ENCODE measurements at places on chromosomes 11 and 22.
A peak's percentile ranks its signal among the peaks of the same experiment; 100 is the strongest.

DNA sequence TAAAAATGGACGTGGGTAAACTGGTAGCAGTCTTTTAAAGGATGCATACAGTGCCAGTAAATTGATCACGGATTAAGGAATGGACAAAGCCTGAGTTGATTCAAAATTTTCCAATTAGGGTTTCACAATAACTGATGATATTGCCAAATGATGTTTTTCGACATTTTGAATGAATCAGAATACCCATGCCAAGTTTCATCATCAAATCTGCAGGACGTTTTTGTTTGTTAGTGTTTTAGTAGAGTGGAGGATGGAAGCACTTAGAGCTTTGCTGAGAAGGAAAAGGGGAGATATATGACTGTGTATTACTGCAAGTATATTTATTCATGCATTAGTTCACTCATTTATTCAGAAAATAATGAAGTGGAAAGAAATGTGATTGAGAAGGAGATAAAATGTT is 78.3 kb downstream of the SLC17A6 start:
- no peak for DNase-seq

GRCh38 chr22:49527611-49528419 is 299.9 kb downstream of the BRD1 start:
- no peak for DNase-seq

DNA sequence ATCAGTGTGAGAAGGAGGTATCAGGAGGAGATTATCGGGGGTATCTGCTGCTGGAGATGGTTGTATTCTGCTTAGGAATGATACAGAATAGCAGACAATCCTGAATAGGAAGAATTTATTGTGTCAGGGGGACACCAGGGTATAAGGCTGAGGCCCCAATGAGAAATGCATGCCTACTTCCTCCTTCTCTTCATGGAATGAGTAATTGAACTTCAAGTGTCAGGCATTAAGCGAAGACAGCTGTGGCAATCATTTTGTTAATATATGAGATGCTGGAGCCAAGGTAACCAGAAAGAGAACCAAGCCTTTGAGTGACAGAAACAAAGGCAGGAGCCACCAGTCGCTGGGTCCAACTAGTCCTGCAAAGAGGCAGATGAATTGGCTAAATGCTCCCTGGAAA is 49.1 kb downstream of the KIRREL3 start:
- DNase-seq = no peak

GRCh38 chr11:125074511-125075241 is 11.6 kb downstream of the SLC37A2 start:
- DNase-seq = no peak

DNA sequence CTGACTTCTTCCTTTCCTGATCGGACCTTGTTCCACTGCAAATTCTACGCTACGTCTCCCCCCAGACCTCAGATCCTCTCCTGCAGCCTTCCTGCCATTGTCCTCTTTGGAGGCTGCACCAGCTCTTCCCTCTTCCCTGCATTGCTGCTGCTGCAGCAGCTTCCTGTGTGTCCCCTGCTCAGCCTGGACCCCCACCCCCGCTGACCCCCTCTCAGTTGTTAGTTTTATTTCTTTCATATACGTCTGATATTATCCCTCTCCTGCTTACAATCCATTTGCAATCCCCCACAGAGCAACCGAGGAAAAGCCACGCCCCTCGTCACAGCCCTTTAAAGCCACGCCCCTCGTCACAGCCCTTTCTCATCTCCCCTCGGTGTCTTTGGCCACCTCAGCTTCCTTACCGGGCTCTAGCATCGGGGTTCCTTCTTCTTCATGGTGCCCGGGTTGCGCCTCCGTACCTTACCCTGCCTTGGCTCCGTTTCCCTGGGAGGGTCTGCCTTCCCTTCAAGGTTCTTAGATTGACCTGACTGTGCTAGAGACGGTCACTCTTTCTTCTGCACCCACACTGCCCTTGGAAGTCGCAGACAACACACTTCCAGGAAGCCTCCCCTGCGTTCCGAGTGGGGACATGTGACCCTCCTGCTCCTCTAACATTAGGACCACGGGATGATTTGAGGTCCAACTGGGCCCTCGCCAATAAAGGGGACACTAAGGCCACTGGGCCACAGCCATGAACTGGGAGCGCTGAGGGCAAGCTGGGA is 4.8 kb downstream of the MRGPRG start:
- DNase-seq = no peak

GRCh38 chr22:21730535-21731308 is 4.9 kb downstream of the YPEL1 start:
- no peak for DNase-seq

DNA sequence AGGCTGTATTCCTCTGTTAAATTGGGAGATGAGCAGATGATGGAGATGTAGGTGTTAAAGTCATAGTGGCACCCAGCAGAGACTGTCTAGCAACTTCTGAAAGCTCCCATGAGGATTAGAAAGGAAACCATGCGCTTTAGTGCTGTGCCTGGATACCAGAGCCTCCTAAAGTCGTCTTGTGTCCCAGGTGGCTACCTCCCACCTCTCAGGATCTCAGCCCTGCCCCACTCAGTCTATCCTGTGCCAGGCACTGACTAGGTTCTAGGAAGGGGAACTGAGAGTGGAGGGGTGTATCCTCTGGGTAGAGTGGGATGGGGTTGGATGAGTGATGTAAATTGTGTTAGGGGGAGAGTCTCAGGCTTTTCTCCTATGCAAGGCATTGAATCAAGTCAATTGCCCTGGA is 60.2 kb downstream of the KIAA1671 start:
- no peak for DNase-seq

DNA sequence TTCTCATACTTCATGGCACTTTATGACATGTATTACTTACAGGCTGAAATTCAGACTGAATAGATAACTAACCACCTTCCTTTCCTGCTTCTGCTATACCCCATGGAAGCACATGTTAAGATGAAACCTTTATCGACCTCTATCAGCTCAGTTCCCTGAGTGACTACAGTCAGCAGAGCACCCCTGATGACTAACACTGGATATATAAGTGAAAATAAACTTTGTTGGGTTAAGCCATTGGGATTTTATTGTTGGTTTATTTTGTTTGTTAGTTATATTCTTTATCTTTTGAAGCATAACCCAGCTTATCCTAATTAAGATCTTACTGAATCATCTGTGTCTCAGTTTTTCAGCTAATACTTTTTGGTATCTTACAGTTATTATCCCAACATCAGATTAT is 23.0 kb upstream of the MAML2 start:
- DNase-seq = no peak

DNA sequence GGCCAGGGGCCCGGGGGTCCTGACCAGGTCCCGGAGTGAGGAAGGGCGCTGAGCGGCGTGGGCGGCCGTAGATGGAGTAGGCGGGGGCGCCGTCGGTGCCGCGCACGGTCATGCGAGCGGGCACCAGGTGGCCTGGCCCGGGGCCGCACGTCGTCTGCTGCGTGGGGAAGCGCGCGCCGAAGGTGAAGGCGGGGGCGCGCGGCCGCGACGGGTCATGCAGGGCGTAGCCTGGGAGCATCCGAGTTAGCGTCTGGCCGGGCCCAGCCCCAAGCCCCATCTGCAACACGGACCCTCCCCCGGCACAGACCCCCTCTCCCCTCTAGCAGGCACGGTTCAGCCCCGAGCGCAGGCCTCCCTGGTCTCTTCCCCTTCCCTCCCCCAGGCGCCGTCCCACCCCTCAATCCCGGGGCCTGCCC is 1.7 kb upstream of the TYMP start:
- DNase-seq = peak; percentile 91

GRCh38 chr11:102115557-102115956 is 5.3 kb downstream of the YAP1 start:
- DNase-seq = no peak

- DNase-seq = no peak
Measured at GRCh38 chr22:49574205-49574880, 253.3 kb downstream of the BRD1 start.

DNA sequence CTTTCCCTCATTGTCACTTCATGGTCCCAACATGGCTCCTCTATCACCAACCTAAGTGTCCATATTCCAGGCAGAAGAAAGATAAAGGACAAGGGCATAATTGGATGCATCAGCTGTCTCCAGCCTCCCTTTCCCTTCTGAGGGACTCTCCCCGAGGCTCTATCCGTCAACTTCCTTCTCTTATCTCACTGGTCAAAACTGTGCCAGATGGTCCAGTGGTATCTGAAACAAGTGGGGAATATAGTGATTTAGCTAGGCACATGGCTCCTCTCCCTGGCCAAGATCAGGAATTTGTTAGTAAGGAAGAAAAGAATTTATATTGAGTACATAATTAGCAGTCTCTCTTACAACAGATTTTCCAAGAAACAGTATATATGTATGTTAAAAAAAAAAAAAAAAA is 12.6 kb upstream of the SPON1 start:
- no peak for DNase-seq

DNA sequence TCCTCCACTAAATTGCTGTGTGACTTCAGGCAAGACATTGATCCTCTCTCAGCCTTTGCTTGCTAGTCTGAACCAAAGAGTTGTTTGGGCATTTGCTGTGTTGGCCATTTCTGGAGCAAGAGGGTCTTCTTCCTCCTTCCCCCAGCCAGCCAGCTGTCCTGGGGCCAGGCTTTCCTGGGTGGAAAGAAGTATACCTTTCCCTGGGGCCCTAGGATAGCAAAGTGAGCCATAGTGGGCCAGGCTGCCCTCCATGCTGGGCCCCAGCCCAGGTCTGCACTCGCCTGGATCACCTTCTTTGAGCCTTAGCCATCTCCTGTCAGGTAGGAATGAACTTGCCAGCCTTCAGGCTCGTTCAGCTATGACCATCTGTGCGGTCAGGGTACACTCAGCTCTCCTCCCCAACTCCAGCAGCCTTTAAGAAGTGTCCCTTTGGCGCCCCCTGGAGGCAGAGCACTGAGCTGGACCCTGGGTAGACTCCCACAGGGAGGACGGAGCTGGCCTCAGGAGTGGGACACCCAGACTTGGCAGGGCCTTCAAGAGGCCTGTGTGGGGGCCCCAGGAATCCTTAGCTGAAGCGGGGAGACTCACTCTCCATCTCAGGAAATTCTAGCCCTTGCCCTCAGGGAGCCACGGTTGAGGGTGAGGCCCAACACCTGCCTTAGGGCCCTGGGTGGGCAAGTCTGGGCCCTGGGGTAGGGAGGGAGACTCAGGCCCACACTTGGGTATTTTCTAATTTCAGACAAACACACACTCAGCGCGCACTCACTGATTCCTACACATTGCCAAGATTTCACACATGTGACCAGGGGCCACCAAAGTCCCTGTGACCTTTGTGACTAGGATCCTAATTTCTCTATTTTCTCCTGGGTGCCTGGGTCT is 35.6 kb upstream of the TPBGL start:
- DNase-seq = peak; percentile 79

- DNase-seq = peak; percentile 71
Measured at GRCh38 chr22:46542011-46542985, 4.9 kb upstream of the CELSR1 start.

DNA sequence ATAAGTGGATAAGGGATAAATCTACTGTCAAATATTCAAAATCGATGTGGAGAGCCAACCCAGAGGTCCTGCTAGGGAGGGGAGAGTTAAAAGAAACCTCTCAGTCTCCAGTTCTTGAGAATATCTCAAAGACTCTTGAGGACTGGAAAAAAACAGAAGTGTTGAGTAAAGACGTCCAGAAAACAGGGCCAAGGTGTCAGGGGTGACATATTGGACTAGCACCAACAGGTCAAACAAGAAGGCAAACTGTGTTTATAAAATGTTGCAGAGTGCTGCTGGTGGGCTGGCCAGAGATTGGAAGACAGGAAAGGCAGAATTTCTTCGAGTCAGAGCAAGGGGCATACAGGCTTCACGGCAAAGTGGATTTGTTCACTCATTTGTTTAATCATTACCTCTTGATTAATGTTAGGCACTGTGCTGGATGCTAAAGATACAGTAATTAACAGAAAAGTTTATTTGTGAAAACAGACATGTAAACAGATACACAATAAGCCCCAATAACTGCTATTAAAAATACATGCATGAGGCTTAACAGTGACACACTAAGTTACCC is 33.7 kb upstream of the SMPD1 start:
- DNase-seq = no peak

- peak; percentile 26 for DNase-seq
Measured at GRCh38 chr11:74094393-74094792, 76.4 kb downstream of the C2CD3 start.

DNA sequence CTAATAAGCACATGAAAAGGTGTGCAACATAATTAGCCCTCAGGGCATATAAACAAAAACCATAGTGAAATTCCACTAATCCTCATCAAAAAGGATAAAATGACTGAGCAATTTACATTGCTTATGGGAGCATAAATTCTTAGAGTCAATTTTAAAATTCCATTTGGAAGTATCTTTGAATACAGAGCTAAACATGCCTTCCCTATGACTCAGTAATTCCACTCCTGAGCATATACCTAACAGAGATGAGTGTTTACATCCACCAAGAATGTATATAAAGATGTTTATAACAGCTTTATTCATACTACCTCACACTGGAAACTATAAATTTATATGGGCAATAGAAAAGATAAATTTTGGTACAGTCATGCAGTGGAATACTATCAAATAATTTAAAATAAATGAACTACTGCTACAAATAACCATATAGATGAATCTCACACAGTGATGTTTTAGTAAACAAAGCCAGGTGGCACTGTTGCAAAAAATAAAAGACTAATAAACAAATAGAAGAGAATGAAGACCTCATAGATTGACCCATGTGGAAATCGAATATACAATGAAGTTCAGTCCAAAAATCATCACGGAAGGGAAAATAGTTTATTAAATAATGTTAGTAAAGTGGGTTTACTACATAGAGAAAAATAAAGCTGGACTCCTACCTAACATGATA is 8.2 kb upstream of the OR2D2 start:
- DNase-seq = peak; percentile 66

- DNase-seq = no peak
Measured at GRCh38 chr11:133842053-133842452, 3.3 kb downstream of the SPATA19 start.

- DNase-seq = no peak
Measured at GRCh38 chr11:41879214-41879613, 419.8 kb upstream of the LRRC4C start.

DNA sequence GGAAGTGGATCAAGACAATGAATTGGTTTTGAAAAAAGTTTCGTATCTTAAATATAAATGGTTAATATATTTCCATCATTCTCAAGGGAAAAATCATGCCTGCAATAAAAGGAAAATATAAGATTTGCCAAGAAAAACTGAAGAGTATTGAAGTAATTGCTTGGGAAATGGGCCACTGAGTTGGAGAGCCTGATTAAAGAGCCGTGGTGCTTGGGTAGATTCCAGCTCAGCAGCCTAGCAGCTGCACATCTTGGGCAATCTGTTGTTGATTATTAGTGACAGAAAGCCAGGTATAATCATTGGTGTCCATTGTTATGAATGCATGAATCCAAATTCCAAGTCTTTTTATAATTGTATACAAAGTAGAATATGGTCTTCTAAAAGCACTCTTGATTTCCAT is 800.9 kb upstream of the CHORDC1 start:
- no peak for DNase-seq

DNA sequence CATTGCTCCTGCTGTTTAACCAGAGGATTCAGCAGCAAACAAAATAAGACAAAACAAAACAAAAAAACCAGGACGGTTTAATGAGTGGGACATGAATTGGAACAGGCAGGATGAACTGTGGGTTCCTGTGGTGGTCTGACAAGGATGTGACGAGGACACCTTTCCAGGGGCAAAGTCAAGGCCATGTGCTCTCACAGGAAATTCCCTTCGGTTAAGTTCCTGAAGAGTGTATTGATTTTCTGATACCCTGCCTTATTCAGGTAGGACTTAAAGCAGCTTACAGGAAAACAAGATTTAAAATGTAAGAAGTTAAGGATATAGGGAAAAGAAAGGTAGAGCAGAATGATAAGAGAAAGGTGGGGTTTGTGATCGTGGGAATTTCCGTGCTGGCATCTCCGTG is 8.5 kb upstream of the PLET1 start:
- no peak for DNase-seq

GRCh38 chr11:14308114-14308896 is 50.7 kb downstream of the RRAS2 start:
- DNase-seq = no peak

- DNase-seq = no peak
Measured at GRCh38 chr22:46525389-46526243, 11.8 kb downstream of the CELSR1 start.

All from trophoblast cell (in vitro differentiated cells and primary cell).